Umbilical cord (tissue), 2 donors: ENCODE measurements at places on chromosomes 11 and 22.
A peak's percentile ranks its signal among the peaks of the same experiment; 100 is the strongest.

DNA sequence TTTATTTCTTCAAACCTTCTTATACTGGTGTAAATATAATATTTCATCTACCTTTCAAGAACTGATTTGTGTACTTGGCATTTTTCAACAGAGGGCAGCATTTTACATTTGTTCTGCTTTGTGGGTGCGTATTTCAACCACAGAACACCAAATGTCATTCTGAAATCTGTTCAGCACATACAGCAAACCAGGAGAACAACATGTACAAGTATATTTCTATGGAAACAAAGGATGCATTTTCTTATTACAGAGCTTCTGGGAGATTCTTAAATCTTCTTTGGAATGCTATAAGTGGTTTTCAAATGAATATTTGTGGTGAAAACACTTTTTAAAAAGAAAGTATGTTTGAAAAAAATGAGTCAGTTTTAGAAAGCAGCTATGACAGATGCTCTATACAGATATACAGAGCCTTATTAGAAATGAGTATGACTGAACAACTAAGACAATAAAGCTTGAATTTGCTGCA lies 946.0 kb downstream of the FAM181B start:
- peak; percentile 24 for DNase-seq

DNA sequence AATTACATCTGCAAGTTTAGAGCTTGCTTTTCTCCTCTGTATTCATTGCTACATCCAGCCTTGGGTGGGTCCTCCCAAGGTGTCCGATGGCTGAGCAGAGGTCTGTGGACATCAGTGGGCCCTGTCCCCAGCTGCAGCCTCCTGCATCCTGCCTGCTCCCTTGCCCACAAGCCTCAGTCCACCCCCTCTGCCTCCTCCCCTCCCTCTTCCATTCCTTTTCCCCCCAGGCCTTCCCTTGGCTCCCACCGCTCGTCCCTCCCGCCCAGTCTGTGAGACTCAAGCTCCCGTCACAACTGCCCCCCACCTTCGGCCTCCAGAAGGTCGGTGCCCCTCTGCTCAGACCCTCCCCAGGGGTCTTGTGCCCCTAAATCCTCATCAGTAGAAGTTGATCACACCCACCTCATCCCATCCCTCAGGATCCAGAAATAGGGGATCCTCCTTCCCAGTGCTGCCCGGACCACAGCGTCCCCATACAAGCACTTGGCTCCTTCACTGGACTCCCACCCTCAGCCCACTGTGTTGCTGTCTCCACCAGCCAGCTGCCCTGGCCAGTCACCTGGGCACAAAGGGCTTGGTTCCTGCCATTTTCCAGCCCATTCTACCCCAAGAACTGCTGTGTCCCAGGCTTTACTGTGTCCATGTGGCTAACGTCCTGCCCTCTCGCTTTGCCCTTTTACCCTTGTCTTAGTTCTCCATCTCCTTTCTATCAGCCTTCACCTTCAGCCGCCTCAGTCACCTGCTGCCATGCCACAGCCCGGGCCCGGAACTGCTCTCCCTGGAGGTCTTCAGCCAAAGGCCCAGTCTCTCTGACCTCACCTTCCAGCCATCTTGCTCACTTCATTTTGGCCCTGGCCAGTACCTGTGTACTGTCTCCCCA lies 2.2 kb upstream of the OMP start:
- DNase-seq, result no peak

- DNase-seq, result no peak
Observed at GRCh38 chr22:29580200-29580810, 608 bp downstream of the NIPSNAP1 start.

DNA sequence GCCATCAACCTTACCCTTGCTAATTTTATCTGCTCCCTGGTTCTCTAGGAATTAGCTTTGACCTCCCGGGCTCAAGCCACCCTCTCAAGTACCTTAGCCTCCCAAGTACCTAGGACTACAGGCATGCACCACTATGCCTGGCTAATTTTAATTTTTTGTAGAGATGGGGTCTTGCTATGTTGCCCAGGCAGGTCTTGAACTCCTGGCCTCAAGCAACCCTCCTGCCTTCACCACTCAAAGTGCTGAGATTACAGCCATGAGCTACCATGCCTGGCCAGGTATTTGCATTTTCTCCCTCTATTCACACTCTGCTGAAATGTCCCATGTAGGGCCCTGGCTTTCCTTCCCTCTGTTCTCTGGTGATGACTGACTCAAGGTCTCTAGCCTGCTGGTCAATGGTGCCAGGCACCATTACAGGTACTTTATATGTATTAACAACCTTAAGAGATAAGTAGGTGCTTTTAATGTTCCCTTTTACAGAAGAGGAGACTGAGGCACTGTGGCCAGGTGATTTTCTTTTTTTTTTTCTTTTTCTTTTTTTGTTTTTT lies 8.5 kb upstream of the WDR74 start:
- no peak for DNase-seq
